ENCODE measurements at places on chromosomes 1 and 21.
A peak's percentile ranks its signal among the peaks of the same experiment; 100 is the strongest.

DNA sequence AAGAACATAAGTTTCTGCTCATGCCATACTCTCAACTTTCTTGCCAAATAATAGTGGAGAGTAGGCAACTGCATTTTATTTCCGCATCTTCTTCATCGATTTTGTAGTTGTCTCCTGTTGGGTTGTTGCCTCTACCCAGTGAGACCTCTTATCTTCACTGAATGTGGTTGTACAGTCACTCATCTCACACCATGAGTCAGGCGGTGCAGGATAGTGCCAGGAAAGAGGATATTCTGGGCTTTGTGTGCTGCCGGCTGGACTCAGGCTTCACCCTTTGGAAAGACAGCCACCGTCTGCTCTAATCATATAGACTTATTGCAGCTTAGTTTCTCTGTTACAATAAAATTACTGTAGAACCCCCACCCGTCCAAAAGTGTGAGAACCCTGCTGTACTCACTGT is 154.3 kb upstream of the USP24 start:
- DNase-seq, result no peak

DNA sequence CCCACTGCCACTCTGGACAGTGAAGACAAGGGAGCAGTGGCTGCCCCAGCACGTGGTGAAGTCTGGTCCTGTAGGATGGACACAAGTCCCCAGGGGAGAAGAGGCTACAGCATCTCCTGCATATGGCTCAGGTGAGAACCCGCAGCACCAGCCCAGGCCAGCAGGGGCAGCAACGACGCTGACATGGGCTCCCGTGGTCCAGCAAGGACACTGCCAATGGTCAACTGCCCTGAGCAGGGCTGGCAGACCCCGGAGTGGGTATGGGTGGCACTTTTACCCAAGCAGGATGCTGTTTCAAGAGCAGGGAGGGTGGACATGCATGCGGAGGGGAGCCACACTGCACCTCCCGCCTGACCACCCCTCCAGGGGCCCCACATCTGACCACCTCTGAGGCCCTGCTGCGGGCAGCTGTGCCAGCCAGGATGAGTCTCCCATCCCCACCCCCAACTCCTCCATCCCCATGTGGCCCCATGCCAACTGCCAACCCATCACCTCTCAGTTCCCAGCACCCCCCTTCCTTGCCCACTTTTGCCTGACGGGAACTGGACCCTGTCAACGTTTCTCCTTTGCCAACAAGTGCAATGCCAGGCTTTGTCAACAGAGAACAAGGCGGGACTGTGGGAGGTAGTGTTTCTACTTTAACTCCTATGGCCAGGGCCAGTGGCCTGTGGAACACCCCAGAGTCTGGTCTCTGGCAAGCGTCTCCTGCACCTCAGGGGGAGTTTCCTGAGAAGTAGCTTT is 8.6 kb downstream of the MORN1 start:
- no peak for DNase-seq

GRCh38 chr1:187961895-187962294 is 1133.1 kb downstream of the PLA2G4A start:
- DNase-seq, result no peak

DNA sequence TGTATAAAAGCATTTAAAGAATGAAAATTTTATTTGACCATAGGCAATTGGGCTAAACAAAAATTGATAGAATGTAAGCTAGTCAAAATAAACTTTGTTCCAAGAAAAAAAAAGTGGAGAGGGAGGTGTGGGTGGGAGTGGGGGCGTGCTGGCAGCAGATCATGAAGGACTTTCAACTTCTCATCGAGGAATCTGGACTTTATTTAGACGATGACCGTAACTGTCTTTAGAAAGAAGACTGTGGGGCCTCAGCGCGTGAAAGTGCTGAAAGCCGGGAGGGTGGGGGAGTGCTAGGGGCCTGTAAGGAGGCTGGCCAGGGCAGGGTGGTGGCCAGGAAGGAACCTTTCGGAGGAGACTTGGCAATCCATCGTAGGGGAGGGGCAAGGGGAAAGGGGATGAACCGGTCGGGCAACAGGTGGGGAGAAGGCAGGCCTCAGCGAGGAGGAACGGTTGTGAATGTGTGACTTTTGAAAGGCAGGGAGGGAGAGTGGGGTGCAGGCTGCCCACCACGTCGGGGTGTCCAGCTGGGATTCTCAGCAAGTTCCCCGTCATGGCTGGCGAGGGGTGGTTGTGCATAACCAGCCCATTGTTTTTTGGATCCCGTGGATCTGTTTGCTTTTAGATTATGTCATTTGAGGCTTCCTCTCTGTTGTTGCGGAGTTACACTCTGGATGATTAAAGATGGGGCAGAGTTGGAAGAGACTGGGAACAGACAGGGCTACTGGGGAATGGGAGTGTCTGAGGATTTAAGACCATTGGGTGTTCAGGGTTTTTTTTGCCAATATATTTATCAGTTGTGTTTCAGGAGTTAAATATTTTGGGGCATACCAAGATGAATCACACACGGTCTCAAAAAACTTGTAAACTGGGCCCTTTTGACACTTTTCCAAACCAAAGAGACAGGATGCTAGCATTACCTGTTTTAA is 35.5 kb downstream of the HUNK start:
- no peak for DNase-seq

GRCh38 chr1:44437107-44437716 is 32.2 kb downstream of the RNF220 start:
- no peak for DNase-seq

DNA sequence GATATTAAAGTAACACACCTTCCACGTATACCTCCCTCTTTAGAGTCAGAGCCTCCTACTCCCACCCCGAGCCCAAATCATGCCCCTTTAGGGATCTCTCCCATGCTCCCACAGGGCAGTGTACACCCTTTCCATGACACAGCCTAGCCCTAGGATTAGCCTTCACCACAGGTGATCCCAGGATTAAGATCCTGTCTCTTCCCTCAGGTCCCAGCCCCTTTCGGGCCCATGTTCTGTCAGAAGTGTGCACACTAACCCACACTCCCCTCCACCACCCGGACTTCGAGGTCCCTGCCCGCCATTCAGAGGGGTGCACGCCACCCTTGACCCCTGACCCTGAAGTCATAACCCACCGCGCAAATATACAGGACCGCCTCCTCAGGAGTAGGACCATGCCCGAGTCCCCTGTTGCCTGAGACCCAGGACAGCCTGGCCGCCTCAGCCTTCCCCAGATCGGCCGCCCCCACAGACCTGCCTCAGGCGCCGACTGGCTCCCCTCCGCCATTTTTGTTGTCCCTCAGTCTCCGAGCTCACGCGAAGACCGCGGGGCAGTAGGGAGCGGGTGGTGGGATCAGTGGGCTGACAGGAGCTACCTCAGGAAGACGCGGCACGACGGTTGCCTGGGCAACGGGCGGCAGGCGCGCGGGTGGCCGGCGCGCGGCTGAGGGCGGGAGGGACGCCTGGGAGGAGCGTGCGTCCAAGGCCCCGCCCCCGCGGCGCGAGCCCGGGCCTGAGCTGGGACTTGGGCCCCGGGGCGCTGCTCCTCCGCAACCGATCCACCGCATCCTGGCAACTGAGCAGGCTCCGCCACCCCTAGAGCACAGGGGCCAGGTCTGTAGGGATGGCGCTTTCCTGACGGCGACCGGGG is at the start of gene AGBL4:
TSS of gene AGBL4 (minus strand) at position 663 of the 868 bp plus-strand sequence.
- peak; percentile 7 for DNase-seq

- no peak for DNase-seq
These were observed 84.9 kb upstream of the ARHGEF16 start for GRCh38 chr1:3369446-3370076.

- no peak for DNase-seq
These were observed 7.8 kb upstream of the TNFRSF8 start for GRCh38 chr1:12055259-12055658.

DNA sequence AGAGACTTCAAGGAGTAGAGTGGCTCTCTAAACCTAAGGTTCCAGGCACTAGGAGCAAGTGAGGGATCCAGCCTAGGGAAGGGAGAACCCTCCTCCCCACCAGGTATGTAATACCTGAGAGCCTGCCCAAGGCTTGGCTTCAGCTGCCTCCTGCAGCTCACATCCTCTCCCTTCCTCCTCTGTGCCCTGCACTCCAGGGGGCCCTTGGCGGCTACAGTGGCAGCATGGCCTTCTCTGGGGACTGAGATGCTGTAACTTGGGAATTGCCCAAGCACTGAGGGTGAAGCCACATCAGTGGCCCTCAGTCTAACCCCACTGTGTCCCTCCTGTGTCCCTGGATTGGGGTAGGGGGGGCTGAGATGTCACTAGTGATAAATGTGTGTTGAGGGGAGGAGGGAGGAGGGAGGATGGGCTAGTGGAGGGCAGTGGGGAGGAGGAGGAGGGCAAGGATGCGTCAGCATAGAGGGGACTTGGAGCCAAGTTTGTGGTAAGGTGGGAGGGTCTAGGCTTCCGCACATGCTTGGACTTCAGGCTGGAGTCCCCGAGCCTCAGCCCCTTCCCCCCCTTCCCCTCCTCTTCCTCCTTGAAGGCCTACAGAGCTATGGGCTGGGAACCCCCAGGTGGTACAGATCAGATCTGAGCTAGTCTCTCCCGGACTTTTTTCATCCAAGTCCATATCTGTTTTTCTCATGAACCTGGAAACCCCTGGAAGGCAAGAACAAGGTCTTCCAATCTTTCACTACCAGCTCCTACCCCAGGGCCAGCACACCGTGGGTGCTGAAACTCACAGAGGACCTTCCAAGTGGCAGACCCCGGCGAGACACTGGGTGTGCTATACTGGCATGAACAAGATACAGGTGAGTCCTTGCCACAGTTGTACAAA is 17.5 kb downstream of the COL9A2 start:
- no peak for DNase-seq

DNA sequence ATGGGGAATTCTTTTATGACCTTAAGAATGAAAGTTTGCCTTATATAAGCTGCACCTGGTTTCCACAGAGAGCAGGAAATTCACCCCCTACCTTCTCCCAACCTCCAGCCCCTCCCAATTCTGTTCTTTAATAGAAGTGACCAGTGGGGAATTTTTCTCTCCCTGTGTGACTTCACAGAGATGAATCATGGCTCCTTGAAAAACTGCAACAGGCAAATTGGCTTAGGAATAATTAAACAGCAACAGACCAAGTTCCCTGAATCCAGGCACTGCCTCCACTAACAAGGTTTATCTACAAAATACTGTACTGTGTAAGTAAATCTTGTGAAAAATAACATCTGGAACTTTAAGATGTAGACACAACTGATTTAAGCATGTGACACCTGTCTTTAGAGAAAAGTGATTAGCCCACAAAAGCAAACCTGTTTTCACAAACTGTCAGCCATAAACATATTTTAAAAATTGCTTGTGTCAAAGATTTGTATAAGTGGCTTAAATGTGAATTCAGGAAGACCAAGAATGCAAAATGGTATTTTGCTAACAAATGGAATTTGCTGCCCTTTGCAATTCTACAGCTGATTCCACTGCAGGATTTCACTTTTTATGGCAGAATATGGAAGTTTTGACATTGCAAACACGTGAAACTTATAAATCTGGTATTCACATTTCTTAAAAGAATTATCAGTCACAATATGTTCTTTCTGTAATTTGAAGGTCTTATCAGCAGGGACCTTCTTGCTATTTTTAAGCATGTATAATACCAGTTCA is 54.0 kb downstream of the ALG14 start:
- DNase-seq, result no peak

DNA sequence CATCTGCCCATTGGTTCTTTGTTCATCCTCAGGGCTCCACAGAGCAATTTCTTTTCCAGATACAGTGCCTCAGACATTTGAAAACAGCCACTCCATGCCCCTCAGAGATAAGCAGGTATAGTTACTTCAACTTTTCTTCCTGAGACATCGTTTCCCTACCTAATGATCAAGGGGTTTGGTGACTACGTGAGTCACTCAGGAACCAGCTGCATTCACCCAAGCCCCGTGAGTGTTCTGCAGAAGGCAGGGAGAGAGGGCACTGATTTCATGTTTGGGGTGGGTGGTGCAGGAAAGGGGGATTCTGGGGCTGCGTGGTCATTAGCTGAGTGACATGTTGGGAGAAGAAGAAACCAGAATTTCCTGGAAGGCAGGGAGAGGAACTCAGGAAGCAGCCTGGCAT is 25.0 kb downstream of the NCF2 start:
- no peak for DNase-seq

DNA sequence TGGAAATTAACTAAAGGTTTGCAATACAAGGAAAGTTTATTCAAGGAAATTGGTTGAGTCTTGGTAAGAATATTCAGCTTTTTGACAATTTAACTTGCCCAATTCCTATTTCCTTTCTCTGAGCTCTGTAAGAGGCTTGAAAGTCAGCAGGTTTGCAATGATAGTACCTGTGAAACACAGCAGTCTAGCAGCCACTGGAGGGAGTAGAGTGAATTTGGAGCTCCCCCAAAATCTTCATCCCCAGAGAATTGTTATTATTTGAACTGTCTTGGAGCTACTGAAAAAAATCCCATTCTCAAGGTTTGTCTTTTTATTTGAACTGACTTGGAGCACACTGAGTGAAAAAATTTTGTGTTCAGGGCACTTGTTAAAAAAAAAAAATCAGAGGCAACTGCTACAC is 654.2 kb upstream of the PKN2 start:
- no peak for DNase-seq

- no peak for DNase-seq
These were observed 63.1 kb downstream of the PTPRC start for GRCh38 chr1:198701766-198702539.

DNA sequence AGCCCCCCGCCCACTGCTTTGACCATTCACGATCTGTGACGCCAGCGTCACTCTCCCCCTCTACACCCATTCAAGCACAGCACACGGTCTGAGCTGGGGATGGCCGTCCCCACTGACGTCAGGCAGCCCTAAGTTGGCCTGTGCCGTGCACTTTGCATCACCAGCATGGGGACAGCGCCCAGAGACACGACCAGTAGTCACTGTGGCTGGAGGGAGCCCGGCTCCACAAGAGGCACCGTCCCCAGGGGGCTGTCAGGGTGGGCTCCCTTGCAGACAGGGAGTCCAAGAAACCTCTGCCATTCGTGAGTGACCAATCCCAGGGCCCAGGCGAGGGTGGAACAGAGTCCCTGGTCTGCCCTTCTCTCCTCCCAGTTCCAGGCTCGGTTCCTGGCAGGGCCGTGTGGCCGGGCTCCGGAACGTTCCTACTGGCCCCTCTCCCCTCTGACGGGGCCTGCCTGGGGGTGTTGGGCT is 2.3 kb downstream of the KRTAP10-8 start:
- no peak for DNase-seq

DNA sequence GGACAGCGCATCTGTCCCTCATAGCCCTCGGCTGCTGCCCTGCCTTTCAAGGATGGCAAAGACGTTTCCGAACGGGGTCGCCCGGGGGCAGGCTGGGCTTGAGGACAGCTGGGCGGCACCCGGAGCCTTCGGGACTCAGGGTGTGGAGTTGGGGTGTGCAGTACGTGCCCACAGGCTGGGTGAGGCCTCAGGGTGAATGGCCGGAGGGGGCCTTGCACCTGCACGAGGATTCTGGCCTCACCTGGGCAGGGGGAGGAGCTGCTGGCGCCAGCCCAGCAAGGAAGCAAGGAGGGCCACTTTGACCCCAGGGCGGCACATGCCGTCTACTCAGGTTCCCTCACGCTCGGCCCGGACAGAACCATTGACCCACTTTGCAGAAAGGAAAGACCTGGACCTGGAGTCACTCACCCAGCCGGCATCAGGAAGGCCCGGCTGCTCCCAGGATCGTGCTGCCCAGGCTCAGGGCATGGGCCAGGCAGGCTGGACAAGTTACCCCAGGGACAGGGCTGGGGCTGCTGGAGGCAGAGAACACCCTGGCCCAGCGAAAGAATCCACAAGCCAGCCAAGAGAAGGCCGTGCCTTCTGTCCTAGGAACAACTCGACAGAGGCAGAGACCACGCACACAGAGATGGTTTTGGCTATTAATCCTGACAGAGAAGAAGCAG is 65.1 kb upstream of the TTC34 start:
- no peak for DNase-seq

GRCh38 chr1:71041806-71042205 is 5.8 kb downstream of the PTGER3 start:
- DNase-seq, result no peak

All from urinary bladder (tissue), 4 donors.